ENCODE measurements at places on chromosomes 7 and 10.

DNA sequence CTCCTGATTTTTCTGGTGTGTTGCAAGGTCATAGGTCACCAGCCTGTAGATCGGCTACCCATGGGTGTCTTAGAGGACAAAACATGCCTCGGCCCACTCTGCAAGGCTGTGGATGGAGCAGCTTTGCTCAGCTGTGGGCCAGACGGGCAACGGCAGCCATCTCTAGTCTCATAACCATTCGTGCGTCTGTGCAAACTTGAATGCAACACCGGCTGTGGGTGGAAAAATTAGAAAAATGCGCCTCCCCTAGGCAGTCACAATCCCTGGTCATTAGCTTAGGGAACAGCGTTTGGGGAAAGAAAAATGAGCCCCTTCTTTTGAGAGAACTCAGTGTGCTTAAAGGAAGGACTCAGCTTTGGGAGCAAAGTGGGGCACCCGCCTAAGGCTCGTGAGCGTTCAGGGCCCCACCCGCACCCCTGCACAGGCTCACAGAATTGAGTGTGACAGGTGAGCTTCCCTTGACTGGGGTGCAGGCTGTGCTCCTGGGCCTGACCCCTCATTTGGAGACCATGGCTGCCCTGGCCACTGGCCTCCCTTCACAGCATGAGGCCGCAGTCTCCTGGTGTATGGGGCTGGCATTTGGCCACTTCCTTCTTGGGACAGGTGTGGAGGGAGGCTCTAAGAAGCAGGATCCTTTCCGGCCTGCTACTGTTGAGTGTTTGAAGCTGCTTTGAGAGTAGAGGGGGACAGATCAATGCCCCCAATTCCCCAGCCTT, 148.0 kb downstream of the C10orf105 start:
- DNase-seq, result no peak

DNA sequence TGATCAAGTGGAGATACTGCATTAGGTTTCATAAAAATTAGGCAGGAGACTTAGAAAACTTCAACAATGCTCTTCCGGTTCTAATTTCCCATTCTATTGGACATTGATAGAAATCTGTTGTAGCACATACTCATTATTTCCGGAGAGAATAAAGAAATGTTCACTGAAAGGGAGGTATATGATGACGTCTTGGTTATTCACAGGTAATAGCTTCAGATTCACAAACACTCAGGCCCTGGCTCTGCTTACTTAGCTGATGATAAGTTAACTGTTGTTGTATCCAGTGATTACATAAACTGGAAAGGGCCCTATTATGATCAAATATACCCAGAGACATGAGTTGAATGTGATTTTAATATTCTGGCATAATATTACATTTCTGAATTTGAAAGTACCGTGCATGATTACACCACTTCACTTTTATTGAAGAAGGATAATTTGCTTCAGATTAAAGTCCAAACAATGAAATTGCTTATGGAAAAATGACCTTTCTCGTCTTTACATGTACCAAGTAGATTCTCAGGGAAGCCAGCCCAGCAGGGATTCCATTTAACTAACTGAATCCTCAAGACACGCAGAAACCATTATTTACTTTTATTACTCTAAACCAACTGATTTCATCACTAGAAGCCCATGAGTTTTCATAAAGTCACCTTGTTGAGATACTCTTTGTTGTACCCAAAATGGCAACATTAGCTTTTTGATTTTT, 288.0 kb upstream of the PITRM1 start:
- no peak for DNase-seq

GRCh38 chr7:133858311-133858710, 268.8 kb upstream of the LRGUK start:
- no peak for DNase-seq

- DNase-seq, result no peak
These were observed 84.2 kb upstream of the STEAP1B start for GRCh38 chr7:22584179-22584578.

DNA sequence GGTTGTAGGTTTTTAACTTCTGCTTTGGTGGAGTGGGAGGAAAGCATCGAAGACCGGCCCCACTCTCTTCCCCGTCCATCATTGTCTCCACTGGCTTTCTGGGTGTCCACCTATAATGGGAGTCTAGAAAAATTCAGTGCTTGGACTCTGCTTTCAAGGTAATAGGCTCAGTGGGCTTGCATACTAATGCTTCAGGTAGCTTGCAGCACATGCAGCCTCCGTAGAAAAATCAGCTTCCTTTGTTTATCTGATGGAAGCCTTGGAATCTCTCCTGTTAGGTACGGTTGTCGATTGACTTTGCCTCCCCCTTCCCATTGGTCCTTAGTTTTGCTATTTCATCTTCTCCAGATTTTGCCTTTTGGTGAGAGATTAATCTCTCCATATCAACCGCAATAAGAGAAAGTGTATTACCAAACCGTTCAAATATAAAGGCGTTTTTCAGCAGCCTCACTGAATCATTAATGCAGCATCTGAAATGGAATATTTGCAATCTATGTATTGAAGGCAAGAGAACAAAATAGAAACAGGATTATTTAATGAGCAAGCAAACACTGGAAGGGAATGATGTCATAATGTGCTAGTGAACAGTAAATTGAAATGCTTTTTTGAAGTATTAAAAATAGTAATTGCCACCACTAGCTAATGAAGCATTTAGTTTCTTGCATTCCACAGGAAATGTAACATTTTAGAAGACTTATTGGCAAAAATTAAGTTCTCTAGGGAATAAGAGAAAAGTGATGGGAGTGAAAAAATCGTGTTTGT, 944 bp downstream of the AVL9 start:
- no peak for DNase-seq

DNA sequence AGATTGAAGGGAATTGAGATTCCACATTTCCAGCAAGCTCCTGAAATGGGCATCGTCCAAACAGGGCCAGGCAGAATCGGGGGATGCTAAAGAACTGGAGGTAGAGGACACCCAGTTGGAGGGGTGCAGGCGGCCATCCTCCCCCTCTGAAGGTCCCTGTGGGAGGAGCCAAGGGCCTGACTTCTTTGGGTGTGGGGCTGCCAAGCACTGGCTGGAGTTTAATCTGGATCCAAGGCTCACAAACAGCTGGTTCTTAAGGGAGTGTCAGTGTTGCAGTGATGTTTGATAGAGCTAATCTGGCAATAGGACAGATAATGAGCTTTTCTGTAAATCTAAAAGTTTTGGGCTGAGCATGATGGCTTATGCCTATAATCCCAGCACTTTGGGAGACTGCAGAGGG, 20.8 kb downstream of the TSPAN14 start:
- DNase-seq, result no peak

DNA sequence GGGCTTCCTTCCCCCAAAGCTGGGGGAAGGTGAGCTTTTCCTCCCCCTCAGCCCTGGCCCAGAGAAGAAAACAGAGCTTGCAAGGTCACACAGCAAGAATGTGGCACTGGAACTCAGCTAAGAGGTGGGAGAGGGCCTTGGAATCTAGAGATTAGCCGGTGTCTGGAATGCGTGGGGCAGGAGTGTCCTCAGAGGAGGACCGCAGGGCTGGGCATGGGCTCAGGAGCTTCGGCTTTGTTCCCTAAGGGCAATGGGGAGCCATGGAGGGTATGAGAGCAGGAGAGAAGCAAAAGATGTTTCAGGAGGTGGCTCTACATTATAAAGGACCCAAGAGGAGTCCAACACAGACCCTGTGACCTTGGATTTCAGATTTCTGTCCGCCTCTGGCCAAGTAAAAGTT, 127.2 kb upstream of the TNRC18 start:
- no peak for DNase-seq

- no peak for DNase-seq
These were observed 44.2 kb upstream of the PTER start for GRCh38 chr10:16392531-16393069.

GRCh38 chr10:115826396-115826795, 446.6 kb downstream of the GFRA1 start:
- no peak for DNase-seq

DNA sequence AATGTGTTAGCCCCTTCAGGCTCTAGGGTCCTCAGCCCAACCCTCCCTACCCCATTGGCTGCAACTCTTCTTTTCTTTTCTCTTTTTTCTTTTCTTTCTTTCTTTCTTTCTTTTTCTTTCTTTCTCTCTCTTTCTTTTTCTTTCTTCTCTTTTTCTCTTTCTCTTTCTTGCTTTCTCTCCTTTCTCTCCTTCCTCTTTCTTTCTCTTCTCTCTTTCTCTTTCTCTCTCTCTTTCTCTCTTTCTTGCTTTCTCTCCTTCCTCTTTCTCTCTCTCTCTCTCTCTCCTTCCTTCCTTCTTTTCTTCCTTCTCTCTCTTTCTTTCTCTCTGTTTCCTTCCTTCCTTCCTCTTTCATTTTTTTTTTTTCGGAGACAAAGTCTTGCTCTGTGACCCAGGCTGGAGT, 458.9 kb downstream of the TYW1 start:
- DNase-seq, result no peak

DNA sequence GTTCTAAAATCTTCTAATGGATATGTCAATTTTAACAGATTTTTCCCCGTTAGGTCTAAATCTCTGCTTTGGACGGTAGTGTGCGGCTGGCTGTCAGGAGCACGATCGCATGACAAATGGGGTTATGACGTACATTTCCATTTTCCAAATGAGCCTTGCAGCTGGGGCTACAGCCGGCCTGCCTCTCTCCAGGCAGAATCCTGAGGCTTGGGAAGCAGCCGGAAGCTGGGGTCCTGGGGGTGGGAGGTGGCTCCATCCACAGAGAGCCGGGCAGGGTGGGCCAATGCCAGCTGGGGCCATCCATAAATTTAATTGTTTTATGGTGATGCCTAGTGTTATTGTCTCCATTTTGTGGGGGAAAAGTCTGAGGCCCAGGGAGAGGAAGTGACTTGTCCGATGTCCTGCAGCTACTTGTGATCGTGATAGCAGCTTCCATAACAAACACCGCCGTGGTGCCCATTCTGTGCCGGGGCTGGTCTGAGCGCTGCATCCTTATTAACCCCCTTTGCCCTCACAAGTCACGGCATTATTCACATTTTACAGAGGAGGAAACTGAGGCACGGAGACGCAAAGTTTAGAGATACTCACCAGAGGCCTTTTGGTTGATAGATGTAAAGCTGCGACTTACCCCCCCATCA, 53.0 kb upstream of the EBF3 start:
- no peak for DNase-seq

GRCh38 chr7:67100956-67101361, 104.3 kb downstream of the TYW1 start:
- no peak for DNase-seq

GRCh38 chr7:149800169-149800555, 26.8 kb upstream of the ZNF467 start:
- DNase-seq, result no peak

DNA sequence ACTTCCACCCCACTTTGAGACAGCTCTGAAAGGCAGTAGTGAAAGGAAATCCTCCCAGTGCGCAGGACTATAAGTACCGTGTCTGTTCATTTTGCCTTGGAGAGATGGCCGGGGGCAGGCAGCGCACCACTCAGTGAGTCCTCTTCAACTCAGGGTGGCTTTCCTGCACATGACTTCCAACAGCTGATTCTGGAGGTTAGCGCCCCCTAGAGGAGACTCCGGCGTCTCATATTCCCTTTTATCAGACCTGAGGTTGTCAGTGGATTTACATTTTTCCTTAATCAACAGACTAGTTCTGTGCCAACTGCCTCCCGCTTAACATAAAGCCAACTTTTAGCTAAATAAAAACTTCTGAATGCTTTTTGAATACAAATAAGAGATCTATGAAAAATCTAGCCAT, 101.0 kb downstream of the HERPUD2 start:
- DNase-seq, result no peak

GRCh38 chr7:128324368-128324680, 19.4 kb downstream of the RBM28 start:
- DNase-seq, result no peak

DNA sequence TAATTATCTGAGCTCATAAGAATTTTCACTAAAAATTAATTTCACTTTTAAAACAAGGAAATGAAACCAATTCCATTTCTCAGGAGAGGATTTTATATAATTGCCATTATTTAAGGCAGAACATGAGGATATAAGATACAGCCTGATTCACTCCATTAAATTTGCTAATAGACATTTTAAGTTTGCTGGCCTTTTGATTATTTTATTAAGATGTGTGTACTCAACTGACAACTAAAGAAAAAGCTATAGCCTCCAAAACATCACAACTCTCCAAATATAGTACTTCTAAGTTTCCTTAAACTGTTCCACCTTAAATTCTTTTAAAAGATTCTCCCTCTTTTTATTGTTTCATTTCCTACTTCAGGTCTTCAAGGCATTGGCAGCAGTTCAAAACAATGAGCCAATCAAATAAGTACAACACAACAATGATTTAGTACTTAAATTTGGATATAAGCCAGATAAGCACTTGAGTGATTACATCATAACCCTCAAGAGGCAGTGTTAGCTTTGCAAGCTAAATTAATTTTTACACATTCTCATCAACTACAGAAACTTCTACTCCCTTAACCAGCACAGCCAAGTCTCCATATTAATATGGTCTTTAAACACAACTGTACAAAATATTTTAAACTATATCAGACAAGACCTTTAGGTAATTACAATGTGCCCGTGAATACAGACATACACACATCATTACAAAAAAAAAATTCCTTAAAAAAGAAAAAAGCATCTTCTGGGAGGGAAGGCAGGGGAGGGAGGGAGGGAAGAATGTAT, 121.8 kb downstream of the KMT2C start:
- no peak for DNase-seq

DNA sequence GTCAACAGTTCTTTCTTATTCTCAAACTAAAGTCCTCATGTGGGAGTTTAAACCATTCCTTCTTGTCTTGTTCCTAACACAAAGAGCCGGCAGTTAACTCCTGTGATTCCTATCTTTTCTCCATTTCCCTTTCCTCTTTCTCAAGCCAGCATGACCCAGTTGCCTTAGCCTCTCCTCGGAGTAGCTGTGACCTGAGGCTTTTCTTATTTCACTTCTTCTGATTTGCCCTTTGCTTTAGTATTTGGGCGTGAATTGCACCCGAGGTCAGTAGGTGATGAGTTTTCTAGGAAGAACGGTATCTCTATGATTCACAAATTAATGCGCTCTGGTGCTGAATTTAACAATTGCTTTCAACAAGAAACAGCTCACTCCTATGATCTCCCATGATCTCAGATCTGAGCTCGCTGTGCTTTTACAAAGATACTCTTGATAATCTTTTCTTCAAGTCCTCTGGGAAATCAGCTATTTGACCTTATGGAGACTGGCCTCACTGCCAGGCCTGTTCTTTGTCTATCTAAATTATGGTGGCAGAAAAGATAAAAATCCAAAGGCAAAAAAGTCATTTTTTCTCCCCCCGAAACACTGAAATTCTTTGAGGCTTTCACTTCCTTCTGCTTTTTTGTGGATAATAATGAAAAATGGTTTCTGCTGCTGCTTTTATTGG, 184.6 kb downstream of the JCAD start:
- DNase-seq, result no peak
